ENCODE measurements at places on chromosomes 2 and 18.

DNA sequence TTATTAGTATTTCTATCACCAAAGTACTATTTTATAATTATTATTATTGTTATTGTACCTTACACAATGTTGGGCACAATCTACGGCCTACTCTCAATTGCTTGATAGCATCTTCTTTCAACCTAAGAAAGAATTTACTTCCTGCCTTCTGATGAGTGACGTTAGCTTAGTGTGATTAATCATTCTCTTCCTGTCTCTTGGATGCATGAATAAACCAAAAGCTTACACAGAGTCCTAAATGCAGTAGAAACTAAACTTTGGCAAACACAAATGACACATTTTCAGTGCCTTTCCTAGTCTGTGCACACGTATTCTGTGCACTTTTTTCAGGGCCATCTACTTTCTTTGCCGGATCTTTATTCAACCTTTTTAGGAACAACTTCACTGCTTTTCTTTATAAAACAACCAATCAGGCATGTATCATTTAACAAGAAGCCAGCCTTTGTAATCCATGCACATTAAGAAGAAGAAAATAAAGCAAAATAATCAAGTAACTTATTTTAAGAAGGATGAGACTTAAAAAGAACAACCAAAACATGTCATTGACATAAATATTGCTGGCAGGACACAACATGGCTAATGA is 19.1 kb downstream of the TRAK2 start:
- DNase-seq, result no peak

GRCh38 chr2:98029718-98030222 is 34.0 kb upstream of the TMEM131 start:
- DNase-seq, result no peak

- DNase-seq, result no peak
Measured at GRCh38 chr2:161780881-161781280, 156.7 kb downstream of the SLC4A10 start.

GRCh38 chr18:60549338-60549960 is 176.9 kb upstream of the MC4R start:
- DNase-seq, result no peak

DNA sequence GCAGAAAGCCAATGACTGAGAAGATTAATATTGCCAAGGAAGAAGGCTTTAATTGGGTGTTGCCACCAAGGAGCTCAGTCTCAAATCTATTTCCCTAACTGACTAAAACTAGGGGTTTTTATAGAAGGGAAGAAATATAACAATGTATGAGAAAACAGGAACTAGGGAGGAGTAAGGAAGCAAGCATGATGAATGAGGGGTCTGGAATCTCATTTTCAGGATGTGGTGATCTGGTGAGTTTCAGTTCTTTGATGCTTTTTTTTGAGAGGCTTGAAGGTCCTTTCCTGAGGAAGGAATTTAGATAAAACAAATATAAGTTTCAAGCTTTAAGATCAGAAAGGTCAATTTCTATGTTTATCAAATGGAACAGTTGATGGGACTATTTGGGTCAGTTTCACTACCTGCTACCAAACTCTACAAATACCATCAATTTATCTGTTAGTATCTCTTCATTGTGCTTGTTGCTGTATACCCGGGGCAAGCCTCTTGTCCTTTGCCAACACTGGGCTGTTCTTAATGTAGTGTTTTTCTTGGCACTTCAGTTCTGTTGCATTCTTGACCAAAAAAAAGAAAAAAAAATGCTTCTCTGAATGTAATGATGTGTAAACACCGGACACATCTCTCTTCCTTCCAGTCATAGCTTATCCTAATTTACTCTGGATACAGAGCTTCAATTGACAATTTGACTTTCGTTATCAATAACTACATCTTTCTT is 357.0 kb downstream of the GALNT13 start:
- no peak for DNase-seq

Measured in GDM1 (cell line).